Stimulated activated CD8-positive, alpha-beta memory T cell treated with anti-CD3 and anti-CD28 coated beads, Interleukin-12 subunit alpha, Interleukin-12 subunit beta, amount 100 ng/mL, for 4 hours (primary cell): ENCODE measurements at places on chromosomes 3 and 15.

DNA sequence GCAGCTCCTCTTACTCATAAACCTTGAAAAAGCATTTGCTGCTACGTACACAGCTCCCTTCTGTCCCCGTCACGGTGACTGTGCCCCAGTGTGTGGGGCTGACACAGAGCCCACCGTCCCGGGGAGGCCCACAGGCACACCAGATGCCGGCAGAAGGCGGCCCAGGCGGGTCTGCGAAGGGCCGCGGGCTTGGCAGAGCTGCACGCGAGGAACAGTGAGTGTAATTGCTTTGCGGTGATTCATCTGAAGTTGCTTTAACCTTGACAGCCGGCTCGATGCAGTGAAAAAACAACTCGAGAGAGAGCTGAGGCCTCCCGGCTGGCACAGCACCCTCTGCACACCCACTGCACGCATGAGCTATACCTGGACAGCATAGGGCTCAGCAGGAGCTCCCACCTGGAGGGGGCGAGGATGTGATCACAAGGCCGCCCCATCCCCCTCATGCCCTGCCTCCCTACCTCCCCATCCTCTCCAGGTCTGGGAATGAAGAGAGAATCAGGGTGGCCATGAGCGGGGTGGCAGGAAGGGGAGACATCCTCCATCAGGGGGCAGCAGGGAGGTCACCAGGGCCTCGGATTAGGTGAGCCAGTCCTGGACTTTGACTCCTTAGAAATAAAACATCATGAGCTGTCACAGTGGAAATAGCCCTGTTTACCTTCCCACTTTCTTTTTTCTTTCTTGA, 172.7 kb downstream of the MEGF11 start:
- no peak for DNase-seq

GRCh38 chr3:177810162-177810623, 612.9 kb upstream of the TBL1XR1 start:
- DNase-seq = no peak

GRCh38 chr3:72492240-72492639, 356.0 kb downstream of the SHQ1 start:
- no peak for DNase-seq

- DNase-seq = no peak
Measured at GRCh38 chr3:31968927-31969418, 12.1 kb downstream of the OSBPL10 start.

GRCh38 chr3:65785065-65785645, 253.6 kb downstream of the MAGI1 start:
- no peak for DNase-seq

DNA sequence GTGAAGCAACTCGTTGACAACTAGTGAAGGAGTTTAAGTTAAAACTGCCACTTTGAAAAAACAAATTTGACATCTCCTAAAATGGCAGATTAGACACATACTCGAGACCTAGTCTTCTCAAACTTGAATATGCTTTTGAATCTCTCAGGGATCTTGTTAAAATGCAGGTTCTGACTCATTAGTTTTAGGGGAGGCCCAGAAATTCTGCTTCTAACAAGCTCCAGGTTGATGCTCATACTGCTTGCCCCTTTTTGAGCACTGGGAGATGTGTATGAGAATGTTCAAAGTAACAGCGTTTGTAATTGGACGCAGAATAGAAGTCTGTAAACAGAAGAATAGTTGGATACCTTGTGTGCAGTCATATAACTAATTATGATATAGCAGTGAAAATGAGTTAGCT, 1.6 kb downstream of the C3orf38 start:
- DNase-seq = no peak

DNA sequence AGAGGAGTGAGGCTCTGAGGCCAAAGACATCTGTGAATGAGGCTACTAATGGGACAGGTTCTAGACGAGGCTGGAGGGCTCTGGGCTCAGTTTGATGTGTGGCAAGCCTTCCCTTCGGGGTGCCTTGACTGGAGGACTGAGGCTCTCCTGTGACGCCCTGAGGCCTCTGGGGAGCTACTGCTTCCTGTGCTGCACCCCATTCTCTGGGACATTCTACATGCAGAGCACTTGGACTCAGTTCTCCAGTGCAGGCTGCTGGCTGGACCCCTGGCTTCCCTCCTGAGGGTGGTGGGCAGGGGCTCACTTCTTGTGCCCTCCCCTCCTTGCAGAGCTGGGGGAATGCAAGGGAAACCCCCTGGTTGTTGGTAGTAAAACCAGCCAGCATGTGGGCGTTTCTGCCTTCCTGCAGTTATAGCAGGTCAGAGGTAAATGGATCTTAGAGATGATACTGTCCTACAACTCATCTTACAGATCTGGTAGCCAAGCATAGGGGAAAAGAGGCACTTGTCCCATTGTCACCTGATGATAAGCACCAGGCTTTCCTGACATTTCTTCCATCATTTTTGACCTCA, 133.3 kb downstream of the CHDH start:
- DNase-seq = no peak

DNA sequence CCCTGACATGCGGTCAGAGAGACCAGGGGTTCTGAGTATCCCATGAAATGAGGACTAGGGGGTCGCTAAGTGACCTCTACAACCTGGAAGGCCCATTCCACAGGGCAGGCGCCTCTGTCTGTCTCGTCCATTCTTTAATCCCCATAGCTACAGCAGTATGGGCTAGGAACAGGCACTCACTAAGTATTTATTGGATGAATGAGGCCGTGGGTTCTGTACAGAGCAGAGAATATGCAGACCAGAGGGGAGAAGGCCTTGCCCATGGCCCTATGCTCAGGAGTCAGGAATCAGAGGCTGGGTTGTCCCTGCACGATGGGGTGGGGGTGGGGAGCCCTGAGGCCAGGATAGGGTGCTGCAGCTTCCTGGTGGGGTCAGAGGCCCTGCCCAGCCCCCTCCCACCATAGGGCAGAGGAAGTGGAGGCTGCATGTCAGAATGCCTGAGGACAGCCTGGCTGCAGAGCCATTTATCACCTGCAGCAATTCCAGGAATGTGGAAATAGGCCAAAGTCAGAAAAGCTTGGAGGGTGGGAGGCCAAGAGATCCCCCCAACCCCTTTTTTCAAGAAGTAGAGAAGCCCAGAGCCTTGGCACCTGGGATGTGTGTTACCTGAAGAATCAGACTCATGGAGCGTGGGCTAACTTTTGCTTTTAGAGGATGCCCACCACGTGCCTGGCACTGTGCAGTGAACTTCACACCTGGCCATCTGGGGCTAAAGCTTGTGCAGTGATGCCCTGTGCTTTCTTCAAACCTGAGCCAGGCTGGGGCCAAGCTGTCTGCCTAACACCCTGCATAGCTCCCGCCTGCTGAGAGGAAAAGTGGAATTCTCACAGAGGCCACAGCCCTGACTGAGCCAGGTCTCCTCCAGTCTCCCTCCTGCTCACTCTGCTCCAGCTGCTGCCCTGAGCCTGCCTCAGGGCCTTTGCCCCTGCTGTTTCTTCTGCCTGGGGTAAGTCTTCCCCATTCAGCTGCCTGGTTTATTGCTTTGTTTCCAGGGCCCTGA, 109.4 kb downstream of the WNT7A start:
- DNase-seq = no peak

DNA sequence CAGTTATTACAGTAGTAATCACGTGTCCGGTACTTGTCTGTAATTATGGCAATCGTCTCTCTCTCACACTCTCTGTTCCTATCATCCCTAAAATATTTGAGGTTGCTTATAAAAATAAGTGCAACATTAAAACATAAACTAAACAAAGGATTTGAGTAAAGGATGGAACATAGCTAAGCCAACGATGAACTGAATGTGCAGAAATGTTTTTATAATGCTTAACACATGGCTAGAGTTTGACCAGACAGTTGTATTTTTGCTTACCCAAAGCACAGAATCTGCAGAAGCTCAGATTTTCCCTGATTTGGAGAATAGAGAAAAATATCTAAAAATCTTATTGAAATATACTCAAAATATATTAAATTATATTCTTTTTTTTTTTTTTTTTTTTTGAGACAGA, 1030.9 kb downstream of the NAALADL2 start:
- no peak for DNase-seq

- no peak for DNase-seq
Measured at GRCh38 chr3:2024713-2025112, 74.0 kb upstream of the CNTN4 start.

GRCh38 chr3:71962561-71963240, 177.8 kb upstream of the PROK2 start:
- no peak for DNase-seq

DNA sequence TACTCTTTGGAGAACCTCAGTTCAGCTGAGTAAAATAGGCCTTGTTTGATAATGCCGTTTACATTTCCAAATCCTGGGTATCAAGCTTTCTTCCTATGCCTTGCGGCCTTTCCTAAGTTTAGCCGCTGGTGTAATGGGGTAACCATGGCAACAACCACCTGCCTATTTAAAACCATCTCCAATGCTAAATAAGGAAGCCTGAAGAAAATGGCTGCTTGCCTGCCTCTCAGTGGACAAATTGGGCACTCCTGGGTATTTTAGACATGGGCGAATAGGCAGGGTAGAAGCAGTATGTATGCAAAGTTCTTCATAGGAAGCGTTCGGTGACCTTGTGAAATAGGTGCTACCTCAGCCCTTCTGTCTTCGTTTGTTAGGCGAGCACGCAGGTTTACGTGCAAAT, 122.7 kb downstream of the DGKG start:
- no peak for DNase-seq

DNA sequence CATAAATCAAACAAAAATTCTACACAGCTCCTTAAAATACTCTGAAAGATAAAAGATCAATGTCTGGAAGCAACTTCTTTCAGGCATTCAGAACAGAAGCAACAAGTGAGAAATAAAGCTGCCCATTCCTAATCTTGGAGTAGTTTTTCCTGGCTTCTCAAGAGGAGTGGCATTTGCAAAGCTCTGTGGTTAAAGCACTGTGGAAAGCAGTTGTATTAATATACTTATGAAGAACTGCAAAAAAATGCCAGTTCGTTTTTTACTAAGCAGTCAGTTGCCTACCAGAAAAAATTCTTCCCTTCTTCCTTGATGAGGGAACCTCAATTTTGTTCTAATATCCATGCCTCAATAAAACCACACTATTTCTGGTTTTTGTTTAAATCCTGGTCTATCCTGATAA, 197.8 kb downstream of the TNIK start:
- no peak for DNase-seq

- DNase-seq = no peak
Measured at GRCh38 chr3:77460326-77460725, 420.4 kb downstream of the ROBO2 start.

DNA sequence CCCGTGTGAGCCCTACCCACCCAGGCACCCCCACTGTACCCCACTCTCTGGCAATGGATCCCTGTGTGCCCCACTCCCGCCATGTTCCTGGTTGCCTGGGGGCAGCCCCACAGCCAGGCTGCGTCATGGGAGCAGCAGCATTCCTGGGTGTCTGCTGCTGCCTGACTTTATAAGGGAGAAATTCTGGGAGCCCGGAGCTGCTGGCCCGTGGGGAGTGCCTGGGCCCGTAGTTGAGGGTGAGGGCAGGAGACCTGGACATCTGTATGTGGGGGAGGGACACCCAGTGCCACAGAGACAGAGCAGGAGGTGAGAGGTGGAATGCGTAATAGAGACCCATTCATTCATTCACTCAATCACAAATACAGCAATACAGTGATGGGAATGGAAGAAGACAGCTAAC, 15.1 kb downstream of the CSPG4 start:
- no peak for DNase-seq

DNA sequence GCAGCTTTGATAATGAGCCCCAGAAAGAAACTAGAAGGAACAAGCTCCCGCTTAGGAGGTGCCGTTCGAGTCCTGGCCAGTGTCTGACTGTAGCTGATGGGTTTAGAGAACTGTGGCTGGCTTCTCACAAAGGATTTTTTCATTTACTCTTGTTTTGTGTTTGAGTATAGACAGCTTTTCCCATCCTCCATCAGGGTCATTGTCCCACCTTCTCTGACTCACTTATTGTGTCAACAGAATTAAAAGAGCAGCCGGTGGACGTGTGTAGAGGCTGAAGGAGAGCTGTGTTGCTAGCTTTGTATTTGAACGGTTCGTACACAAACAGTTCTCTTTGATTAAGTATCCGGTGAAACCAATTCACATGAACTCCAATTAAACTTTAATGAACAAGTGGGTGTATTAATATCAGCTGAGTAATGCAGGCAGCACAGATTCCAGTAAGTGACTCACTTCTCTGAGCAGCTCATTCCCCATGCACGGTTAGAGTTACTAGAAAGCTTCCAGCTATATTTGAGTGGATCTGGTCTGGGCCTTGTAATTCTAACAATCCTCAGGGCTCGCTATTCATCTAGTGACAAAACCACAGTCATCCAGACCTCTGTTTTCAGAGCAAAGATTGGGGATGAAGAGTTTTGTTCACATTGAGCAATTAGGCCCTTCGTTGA, 141.0 kb downstream of the LPP start:
- no peak for DNase-seq

GRCh38 chr15:62935300-62936081, 107.1 kb upstream of the TPM1 start:
- no peak for DNase-seq

DNA sequence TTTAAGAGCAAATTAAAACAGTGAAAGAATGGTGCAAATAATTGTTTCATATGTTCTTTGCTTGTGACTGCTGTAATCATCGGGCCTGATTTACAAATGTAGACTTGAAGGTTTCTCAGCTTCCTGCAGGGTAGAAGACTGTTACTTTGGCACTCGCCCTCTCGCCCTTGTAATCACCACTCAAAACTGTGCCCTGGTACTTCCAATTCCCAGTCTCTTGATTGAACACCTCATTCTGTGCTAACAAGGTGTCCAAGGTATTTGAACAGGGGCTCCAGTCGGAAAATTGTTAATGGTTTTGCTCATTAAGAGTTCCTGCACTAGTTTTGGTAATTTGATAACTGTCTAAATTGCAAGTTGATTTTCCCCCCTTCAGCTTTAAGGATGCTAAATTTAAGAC, 209.5 kb downstream of the ZIC1 start:
- DNase-seq = no peak

- DNase-seq = no peak
Measured at GRCh38 chr3:37852771-37853170, 8.9 kb upstream of the CTDSPL start.

DNA sequence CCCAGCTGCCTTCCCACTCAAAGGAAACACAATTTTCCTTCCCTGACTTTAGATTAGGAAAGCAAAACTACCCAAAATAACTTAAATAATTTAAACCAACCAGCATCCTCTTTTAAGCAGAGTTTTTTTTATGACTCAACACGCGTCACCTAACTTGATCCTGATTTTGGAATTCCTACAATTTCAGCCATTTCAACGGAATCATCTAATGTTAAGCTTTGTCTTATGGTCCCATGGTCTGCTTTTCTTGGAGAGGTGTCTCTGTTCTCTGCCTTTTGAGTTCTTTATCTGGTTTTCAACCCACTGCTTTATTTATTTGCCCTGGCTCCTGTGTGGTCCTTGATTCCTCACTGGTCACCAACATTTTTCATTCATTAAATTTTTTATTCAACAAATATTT, 219.2 kb upstream of the ARHGEF26 start:
- no peak for DNase-seq

GRCh38 chr3:117606866-117607265, 897.3 kb downstream of the TUSC7 start:
- no peak for DNase-seq

GRCh38 chr3:57966829-57967228, 41.4 kb upstream of the FLNB start:
- DNase-seq = no peak
